Stimulated activated CD8-positive, alpha-beta memory T cell treated with anti-CD3 and anti-CD28 coated beads, Interleukin-4, amount 100 ng/mL, for 1 hour (primary cell): ENCODE measurements at places on chromosomes 3 and 15.

DNA sequence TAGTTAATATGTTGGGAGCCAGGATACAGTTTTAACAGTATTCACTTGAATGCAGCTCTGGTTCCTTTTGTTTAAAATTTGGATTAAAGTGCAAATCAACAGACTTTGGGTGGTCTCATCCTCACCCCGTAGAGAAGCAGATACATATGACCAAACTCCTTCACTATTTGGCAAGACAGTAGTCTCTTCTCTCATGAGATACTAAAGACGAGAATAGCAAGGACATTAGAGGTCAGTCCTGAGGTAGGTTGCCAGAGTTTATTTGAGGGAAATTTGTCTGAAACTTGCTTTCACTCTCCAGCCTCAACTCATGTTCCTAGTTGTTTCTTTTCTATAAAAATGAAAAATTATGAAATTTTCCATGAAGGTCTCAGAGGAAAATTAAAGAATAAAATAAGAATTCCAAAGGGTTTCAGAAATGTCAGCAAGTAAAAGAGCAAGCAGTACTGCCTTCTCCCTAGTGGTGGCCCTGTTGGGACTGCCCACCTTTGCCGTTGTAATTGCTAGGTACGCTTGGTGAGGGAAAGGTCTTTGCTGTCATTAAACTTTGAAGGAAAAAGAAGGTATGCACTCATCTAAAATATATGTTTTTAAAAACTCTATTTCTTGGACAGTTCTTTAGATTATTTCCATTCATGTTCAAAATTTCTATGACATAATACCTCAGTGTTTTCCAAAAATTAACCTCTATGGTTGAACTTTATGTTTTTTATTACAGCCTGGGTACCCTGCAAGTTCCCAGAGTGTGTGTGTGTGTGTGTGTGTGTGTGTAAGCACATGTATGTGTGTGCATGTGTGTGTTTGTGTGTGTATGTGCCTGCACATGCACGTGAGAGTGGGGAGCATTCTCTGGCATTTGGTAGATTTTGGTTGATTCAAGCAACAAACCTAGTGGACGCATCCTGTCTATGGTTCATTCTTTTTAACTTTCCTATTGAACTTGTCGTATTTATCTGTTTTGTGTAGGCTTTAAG is 111.4 kb downstream of the CMSS1 start:
- no peak for DNase-seq

DNA sequence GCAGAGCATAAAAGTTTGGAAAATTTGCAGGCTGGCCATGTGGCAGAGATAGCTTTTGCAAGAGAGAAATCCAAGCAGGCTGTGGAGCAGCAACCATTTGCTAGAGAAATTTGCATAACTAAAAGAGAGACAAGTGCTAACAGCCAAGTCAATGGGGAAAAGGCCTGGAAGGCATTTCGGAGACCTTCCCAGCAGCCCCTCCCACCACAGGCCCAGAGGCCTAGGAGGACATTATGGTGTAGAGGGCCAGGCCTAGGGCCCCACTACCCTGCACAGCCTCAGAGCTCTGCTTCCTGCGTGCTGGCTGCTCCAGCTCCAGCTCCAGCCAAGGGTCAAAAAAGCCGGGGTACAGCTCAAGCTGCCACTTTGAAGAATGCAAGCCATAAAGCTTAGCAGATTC is 82.7 kb downstream of the MYO5A start:
- DNase-seq, result no peak

GRCh38 chr3:66344391-66344811 is 123.6 kb downstream of the SLC25A26 start:
- no peak for DNase-seq

DNA sequence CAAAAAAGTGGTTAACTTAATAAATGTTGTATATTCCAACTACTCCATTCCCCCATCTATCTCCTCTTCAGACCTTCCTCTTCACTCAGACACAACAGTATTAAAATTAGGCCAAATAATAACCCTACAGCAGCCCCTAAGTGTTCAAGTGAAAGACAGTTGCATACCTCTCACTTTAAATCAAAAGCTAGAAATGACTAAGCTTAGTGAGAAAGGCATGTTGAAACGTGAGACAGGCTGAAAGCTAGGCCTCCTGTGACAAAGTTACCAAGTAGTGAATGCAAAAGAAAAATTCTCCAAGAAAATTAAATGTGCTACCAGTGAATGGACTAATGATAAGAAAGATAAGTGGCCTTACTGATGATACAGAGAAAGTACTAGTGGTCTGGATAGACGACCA is 71.7 kb downstream of the ANKRD28 start:
- DNase-seq, result no peak

- DNase-seq, result no peak
Observed at GRCh38 chr15:65326818-65327217, 22.3 kb downstream of the RNU5B-1 start.

DNA sequence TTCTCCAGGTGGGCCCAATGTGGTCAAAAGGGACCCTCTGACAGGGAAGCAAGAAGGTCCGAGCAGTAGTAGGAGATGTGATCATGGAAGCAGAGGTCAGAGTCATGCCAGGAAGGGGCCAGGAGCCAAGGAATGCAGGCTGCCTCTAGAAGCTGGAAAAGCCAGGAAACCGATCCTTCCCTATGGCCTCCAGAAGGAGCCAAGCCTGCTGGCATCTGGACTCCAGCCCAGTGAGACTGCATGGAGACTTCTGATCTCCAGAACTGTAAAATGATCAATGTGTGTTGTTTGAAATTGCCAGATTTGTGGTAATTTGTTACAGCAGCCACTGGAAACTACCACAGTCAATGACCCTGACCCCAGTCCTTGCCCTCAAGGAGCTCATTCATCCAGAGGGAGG is 56.8 kb upstream of the SPATA12 start:
- DNase-seq, result no peak

GRCh38 chr15:100770661-100771584 is 108.7 kb upstream of the ALDH1A3 start:
- DNase-seq, result no peak

GRCh38 chr3:194250098-194251002 is 100.8 kb downstream of the CPN2 start:
- no peak for DNase-seq
